GM10248 (cell line): ENCODE measurements at places on chromosomes 7 and 10.
A peak's percentile ranks its signal among the peaks of the same experiment; 100 is the strongest.

GRCh38 chr10:115050375-115051010 is 42.7 kb upstream of the ATRNL1 start:
- no peak for DNase-seq

DNA sequence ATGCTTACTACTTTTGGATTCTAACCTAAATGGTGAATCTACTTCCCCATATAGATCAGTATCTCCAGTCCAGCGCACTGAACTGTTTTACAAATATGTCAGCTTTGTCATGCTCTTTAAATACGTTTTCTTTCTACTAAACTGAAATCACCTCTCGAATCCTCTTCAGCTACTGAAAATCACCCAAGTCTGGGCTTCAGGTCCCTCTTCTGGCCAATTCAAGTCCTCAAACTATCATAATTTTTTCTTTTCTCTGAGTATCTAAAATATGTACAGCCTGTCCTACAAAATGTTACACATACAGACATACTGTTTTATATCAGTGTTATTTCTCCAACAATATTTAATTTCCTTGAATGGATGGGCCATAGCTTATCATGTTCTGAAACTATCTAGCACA is 84.2 kb downstream of the CACNA2D1 start:
- DNase-seq: no peak

- DNase-seq: no peak
These were observed 839.2 kb upstream of the CELF2 start for GRCh38 chr10:10178476-10178875.

DNA sequence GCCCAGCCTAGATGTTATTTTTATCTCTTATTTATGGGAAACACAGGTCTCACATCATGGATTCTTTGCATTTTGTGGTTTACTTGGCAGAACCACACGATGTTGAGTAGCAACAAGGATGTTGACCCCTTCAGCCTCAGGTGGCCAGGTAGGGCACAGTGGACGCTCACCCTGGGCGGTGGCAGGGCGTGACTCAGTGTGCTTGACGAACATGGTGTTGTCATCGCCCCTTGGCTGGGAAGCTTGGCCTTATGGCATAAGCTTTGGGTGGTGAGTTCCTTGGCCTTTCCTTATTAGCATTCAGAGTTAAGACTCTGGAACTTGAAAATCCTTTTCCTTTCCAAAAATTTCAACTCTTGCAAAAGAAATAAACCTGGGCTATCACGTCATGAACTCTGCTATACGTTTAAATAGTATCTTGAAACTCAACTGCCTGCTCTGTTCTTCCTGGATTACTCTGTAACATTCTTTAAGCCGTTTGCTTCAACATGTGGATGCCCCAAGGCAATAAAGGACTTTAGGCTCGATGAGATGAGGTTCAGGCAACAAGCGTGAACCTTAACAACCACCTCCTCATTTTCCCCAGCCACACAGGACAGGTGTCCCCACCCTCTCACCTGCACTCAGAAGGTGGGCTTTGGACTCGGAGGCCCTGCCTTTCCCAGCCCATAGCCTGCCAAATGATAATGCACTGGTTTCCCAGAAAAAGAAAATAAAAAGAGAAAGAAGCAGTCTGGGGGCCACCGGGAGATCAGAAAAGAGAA is 22.5 kb upstream of the ECHDC3 start:
- DNase-seq: no peak

GRCh38 chr7:107909445-107909844 is 18.5 kb downstream of the DLD start:
- DNase-seq: no peak

DNA sequence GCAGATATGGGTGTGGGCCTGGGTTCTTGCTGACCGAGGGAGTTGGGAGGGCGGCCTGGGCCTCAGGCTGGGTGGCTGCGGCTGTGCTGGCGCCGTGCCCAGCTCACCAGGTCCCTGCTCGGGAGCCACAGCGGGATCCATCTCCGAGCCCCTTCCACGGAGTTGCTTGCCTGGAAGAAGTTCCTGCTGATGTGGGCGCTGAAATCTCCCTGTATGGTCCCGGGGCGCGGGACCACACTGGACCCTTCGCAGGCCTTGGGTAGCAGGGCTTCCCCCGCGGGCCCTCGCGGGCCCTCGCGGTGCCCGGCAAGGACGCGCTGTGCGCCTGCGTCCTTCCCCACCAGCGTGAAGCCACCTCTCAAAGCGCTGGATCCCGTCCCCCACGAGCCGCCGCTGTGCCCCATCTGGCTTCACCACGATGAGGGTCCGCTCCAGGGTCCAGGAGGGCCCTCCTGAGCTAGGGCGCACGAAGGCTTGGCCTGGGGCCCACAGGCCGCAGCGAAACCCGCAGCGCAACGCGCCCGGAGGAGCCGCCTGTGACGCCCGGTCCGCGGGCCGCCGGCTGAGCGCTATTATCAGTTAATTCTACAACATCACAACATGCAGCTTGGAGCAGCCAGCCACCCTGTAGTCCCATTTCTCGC is 31.5 kb downstream of the RAB19 start:
- DNase-seq: no peak

DNA sequence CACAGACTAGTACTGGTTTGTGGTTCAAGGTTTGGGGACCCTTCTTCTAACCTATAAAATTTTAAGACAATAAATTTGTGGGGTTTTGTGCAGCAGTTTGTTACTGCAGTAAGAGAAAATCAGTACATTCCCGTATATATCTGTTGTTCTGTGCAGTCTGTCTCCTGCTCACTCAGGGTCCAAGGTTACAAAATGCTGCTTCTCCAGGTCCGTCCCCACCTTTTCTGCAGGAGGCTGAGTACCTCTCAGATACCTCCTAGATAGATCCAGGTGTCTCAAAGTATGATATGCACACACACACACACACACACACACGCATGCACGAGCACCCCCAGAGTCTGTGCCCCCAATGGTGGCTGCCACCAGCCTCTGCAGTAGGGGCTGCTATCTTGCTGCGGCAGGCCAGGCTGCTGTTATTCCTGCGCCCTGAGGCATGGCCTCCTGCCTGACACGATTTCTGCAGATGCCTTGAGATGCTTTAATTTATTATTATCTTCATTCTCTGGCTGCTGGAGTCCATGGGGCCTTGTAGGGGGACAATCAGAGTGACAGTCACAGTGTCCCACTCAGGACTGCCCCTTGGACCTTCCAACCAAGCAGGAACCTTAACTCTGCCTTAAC is 25.2 kb upstream of the ASL start:
- no peak for DNase-seq

GRCh38 chr7:124452186-124452585 is 313.4 kb downstream of the GPR37 start:
- no peak for DNase-seq

- no peak for DNase-seq
These were observed 38.2 kb downstream of the STK32C start for GRCh38 chr10:132269266-132270230.

DNA sequence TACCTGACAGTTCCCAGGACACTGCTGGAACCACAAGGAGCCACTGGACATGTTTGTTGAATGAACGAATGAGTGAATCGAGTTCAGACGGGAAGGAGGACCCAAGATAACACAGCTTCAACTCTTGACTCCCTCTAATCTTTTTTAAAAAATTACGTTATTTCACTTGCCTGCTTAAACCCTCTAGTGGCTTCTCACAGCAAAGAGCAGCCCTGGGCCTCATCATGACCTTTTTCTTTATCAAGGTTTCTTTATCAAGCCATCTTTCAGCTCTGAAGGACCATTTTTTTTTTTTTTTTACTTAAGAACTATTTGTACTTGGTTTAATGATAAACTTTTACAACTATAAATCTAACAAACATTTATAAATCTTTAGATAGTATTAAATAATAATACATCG is 110.6 kb downstream of the TAX1BP1 start:
- DNase-seq: no peak

GRCh38 chr10:1107679-1108078 is 51.5 kb downstream of the WDR37 start:
- DNase-seq: no peak

- DNase-seq: no peak
These were observed 37.7 kb downstream of the MTURN start for GRCh38 chr7:30172451-30172850.

GRCh38 chr7:149703044-149703650 is 70.2 kb downstream of the ZNF467 start:
- no peak for DNase-seq

- no peak for DNase-seq
These were observed 12.1 kb upstream of the MRPS17 start for GRCh38 chr7:55939514-55940123.

GRCh38 chr7:25069900-25070443 is 55.1 kb downstream of the CYCS start:
- peak; percentile 81 for DNase-seq

- DNase-seq: no peak
These were observed 9.4 kb upstream of the RFC2 start for GRCh38 chr7:74263399-74264120.

DNA sequence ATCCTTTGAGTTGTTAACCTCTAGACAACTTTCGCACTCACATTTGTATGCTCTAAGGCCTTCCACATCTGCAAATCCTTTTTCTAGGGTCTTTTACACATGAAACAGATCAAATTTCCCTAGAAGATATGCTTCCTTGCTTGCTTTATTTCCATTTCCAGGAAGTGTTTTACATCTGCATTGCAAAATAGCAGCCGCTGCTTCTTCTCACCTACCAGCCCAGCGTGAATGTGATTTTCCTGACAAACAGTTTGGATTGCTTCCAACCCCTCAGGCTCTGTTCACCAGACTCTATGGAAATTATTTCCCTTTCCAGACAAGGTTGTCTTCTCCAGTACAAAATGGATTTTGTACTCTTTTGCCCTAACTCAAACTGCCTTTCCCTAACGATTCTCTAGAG is 50.9 kb upstream of the PAPSS2 start:
- no peak for DNase-seq

- DNase-seq: no peak
These were observed 80.3 kb downstream of the KAT6B start for GRCh38 chr10:74906611-74907198.

DNA sequence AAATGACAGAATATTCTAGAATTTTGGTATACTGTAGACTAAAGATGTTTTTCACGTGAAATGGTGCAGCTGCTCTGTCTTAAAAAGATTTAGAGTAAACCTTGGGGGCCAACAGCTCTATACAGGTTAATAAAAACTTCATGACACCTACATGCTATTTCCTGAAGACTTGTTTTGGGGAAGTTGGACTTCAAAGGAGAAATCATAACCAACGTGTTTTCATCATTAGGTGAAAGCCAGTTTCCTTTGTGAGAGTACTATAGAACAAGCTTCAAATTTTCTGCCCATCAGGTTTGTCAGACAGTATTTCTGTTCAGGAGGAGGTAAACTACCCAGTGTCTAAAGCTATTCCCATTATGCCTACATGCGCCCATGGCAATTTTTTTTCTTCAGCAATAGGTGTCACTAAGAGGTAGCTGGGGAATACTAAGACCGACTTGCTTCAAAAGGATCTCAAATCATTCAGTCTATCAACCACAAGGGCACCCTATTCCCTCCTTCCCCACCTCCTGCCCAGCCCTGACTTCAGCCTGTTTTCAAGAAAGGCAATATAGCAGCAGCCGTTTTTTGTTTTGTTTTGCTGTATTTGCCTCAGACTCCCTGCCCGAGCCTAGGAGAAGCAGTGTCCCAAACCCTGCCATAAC is 237.3 kb upstream of the SP8 start:
- no peak for DNase-seq

GRCh38 chr7:90337106-90337505 is 9.4 kb upstream of the GTPBP10 start:
- no peak for DNase-seq

- no peak for DNase-seq
These were observed 156.3 kb downstream of the NEURL1 start for GRCh38 chr10:103649654-103650423.

- no peak for DNase-seq
These were observed 61.1 kb downstream of the EBLN1 start for GRCh38 chr10:22156750-22157149.

GRCh38 chr7:29304756-29305155 is 110.2 kb downstream of the CHN2 start:
- no peak for DNase-seq

- no peak for DNase-seq
These were observed 19.9 kb upstream of the ZNF138 start for GRCh38 chr7:64774204-64774842.

GRCh38 chr7:78412216-78412858 is 613.8 kb downstream of the PHTF2 start:
- DNase-seq: no peak

DNA sequence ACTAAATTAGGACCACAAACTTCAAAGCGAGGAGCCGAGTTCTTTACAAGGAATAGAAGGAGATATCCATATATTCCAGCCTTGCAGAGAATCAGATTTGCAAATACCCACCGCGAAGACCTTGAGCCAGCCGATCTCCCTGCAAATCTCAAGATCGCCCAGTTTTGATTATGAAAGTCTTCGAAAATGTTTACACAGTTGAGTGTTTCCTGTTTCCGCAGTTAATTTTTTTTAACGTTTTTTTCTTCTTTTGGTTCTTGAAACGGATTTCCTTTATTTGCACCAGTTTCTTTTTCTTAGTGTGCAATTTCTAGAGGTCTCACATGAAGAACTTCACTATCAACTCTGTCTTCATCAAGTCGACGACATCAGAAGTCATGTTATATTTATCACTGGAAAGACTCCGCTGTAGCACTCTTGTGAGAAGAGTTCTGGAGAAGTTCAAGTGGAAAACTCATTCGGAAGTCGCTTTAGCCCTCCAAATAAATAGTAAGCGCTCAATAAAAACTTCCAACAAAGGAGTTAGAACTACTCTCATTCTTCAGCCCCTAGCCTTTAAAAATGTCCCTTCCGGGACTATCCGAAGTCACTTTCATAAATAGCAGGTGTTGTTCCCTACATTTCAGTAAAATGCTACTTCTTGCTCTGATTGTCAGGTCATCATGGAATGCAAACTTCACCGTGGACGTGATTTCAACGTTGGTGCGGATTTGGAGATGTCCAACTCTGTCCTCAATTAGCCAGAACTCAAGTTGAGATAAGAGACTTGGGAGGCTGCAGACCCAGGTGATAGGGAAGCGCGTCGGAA is 11.9 kb upstream of the SPAG6 start:
- peak; percentile 17 for DNase-seq

DNA sequence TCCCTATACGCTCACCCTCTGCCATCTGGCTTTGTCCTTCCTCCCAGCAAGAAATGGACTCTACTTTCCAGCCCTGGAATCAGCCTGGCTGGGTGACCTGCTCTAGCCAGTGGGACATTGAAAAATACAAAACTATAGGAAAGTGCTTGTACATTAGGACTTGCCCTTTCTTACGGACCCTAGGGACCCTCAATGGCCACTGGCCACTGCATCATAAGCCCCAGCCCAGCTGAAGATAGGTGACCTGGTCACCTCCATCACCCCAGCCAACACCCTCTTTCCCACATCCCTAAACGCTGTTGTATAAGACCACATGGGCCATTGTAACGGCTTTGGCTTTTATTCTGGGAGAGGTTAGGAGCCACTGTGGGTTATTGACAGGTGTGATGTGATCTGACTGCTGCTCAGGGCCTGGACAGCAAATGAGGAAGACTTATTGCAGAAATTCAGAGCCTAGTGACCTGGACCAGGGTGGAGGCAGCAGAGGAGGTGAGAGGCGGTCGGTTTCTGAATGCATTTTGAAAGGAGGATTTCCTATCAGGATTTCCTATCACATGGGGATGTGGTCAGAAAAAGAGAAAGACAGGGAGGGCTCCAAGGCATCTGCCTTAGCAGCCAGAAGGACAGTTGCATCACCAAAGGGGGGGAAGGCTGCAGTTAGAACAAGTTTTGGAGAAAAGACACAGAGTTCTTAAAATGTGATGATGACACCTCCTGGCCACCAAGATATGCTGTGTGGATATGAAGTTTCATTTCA is 2.2 kb upstream of the LMBR1 start:
- DNase-seq: no peak

GRCh38 chr7:155545348-155545747 is 1.0 kb downstream of the CNPY1 start:
- no peak for DNase-seq
